Effector memory CD4-positive, alpha-beta T cell (primary cell): ENCODE measurements at places on chromosomes 2 and 18.

DNA sequence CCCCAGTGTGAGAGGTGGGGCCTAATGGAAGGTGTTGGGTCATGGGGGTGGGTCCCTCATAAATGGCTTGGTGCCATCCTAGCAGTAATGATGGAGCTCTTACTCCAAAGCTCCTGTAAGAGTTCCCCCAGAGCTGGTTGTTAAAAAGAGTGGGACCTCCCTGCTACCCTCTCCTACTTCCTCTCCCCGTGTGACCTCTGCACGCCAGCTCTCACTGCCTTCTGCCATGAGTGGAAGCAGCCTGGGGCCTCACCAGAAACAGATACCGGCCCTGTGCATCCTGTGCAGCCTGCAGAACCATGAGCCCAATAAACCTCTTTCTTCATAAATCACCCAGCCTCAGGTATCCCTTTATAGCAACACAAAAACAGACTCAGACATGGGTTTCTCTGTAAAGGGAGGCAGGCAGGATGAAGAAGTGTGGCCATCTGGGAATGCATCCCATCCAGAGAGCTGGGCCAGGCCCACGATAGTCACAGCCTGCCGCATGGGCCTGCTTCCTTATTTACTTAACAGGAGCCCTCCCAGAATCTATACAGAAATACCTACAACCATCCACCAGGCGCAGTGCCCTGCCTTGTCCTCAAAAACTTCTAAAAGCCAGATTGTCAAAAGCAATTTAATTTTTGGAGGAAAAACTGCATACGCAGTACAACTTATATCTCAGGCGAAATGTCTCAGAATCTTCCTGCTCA lies 7.5 kb downstream of the PRLH start:
- H3K4me1 ChIP-seq: peaks cover 6% of the 10 kb centered on the region
- H3K27me3 ChIP-seq: no peaks in the 10 kb centered on the region
- no peaks in the 10 kb centered on the region for H3K36me3 ChIP-seq
- DNase-seq: no peak
- H3K4me3 ChIP-seq: no peak overlapping the region

DNA sequence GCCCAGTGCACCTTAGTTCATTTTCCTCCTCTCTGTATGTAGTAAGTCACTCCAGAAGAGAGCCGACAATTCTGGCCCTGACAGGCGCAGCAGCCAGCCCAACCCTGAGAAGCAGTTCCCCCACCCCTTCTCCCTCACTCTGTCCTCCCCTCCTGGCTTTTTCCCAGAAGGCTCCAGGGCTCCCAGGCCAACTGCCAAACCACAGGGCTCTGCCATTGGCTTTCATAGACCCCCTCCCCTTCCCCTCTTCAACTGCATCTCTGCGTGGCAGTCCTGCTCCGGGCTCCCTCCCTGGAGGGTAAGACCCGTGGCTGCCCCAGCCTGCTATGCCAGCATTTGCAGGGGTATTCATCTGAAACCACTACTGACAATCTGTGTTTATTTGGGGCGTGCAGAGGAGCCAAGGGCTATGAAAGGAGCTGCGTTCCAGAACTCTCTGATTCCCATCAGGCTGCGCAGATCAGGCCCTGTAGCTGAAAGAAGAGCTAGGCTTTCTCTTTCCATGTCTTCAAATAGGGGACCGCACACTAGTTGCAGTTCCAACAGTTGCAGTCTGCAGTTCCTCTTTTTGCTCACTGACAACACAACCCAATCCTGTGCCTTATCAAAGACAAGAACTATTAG lies 388.6 kb upstream of the TNP1 start:
- no peaks in the 10 kb centered on the region for H3K36me3 ChIP-seq
- H3K27ac ChIP-seq: no peak overlapping the region
- no peaks in the 10 kb centered on the region for H3K4me1 ChIP-seq

DNA sequence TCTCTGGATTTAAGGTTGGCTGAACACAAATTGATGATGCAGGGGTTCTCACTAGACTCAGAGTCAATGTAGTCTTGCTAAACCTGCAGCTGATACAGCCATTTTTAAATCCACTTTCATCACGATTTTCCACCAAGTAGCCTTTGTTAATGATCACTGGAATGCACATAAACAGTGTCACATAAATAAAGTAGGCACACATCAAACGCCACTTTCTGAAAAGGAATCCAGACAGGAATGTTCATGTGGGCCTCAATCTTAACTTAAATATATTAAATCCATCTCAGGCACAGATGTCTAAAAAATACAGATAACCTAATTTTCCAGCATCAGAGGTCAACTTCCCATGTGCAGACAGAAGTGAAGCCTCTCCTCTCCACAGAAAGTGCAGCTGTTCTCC lies 58.3 kb downstream of the LAMA1 start:
- H3K36me3 ChIP-seq: no peaks in the 10 kb centered on the region
- no peak for DNase-seq
- H3K27me3 ChIP-seq: no peaks in the 10 kb centered on the region
- no peaks in the 10 kb centered on the region for H3K4me1 ChIP-seq
- H3K4me3 ChIP-seq: no peak overlapping the region

GRCh38 chr2:224286923-224287322 lies 115.0 kb downstream of the FAM124B start:
- no peak overlapping the region for H3K27ac ChIP-seq
- H3K27me3 ChIP-seq: peaks cover 3% of the 10 kb centered on the region
- DNase-seq: no peak
- no peak overlapping the region for H3K4me3 ChIP-seq

GRCh38 chr18:49745045-49746014 lies 68.0 kb downstream of the ACAA2 start:
- no peak overlapping the region for H3K27ac ChIP-seq
- H3K36me3 ChIP-seq: no peaks in the 10 kb centered on the region
- no peaks in the 10 kb centered on the region for H3K4me1 ChIP-seq
- H3K4me3 ChIP-seq: no peak overlapping the region

DNA sequence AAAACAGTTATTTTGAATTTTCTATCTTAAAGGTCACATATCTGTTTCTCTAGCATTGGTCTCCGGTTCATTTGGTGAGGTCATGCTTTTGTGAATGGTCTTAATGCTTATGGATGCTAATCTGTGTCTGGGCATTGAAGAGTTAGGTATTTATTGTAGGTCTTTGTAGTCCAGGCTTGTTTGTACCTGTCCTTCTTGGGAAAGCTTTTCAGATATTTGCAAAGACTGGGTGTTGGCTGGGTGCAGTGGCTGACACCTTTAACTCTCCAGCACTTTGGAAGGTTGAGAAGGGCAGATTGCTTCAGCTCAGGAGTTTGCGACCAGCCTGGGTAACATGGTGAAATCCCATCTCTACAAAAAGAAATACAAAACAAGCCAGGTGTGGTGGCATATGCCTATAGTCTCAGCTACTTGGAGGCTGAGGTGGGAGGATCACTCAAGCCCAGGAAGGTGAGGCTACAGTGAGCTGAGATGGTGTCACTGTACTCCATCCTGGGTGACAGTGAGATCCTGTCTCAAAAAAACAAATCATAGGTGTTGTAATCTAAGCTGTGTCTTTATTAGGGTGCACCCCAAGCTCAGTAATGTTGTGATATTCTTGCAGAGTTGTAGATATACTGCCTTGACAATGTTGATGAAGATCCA lies 82.3 kb downstream of the FAM117B start:
- DNase-seq: no peak
- no peak overlapping the region for H3K27ac ChIP-seq
- H3K4me1 ChIP-seq: peaks cover 3% of the 10 kb centered on the region
- no peak overlapping the region for H3K4me3 ChIP-seq

DNA sequence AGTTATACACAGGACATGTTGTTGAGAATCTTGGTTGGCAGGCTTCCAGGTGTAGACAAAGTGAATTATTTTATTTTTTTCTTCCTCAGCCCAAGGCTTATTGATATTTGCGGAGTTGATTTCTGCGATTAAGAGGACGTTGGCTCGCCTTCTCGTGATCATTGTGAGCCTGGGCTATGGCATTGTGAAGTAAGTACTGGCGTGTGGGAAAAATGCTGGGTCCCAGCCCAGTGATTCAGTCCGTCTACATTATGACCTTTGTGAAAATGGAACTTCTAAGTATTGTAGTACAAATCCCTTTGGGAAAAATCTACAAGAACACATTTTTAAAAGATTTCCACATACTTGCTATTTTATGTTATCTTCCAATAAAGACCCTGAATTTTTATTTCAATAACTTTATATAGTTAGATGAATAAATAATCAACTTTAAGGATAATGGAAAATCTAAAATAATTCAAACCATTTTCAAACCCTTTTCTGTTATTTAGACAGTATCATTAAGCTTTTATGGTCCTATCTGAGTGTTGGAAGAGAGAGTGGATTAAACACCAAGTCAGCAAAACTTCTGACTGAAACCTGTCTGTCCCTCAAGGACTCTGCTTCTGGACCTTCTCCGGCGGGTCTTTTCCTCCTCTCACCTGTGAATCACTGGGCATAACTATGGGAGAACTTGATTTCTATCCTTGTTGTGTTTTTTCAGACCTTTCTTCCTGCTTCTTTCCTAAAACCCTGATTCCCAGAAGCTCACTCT lies 31.0 kb downstream of the TMEM87B start:
- H3K36me3 ChIP-seq: peaks cover 76% of the 10 kb centered on the region
- no peak for DNase-seq
- no peaks in the 10 kb centered on the region for H3K27me3 ChIP-seq
- no peak overlapping the region for H3K4me3 ChIP-seq

GRCh38 chr2:19796035-19796695 lies 105.6 kb downstream of the TTC32 start:
- no peaks in the 10 kb centered on the region for H3K27me3 ChIP-seq
- H3K36me3 ChIP-seq: no peaks in the 10 kb centered on the region
- no peak for DNase-seq
- H3K4me1 ChIP-seq: no peaks in the 10 kb centered on the region
- no peak overlapping the region for H3K4me3 ChIP-seq

- H3K4me3 ChIP-seq: no peak overlapping the region
- no peak overlapping the region for H3K27ac ChIP-seq
- H3K27me3 ChIP-seq: no peaks in the 10 kb centered on the region
These were observed 144.2 kb downstream of the TTC32 start for GRCh38 chr2:19757586-19757985.

- no peak overlapping the region for H3K27ac ChIP-seq
- no peak for DNase-seq
- no peaks in the 10 kb centered on the region for H3K36me3 ChIP-seq
- no peaks in the 10 kb centered on the region for H3K27me3 ChIP-seq
- H3K4me3 ChIP-seq: no peak overlapping the region
These were observed 190.4 kb downstream of the CELF4 start for GRCh38 chr18:37375181-37375580.

DNA sequence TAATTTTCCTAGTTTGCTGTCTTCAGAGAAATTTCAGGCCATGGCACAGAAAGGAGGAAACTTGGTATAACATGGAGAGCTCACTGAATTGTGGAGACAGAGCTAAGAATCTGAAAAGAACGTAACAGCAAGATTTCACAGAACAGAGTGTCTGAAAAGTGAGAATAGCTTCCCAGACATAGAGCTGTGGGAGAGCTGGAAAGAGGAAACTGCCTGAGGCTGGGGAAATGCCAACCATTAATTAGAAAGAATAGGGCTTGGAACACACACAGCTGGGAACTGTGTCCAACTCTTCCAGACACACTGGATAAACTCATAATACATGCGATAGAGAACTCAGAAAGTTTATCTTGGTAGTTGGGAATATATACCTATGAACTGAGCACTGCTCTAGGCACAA lies 51.6 kb upstream of the KYNU start:
- H3K27me3 ChIP-seq: no peaks in the 10 kb centered on the region

DNA sequence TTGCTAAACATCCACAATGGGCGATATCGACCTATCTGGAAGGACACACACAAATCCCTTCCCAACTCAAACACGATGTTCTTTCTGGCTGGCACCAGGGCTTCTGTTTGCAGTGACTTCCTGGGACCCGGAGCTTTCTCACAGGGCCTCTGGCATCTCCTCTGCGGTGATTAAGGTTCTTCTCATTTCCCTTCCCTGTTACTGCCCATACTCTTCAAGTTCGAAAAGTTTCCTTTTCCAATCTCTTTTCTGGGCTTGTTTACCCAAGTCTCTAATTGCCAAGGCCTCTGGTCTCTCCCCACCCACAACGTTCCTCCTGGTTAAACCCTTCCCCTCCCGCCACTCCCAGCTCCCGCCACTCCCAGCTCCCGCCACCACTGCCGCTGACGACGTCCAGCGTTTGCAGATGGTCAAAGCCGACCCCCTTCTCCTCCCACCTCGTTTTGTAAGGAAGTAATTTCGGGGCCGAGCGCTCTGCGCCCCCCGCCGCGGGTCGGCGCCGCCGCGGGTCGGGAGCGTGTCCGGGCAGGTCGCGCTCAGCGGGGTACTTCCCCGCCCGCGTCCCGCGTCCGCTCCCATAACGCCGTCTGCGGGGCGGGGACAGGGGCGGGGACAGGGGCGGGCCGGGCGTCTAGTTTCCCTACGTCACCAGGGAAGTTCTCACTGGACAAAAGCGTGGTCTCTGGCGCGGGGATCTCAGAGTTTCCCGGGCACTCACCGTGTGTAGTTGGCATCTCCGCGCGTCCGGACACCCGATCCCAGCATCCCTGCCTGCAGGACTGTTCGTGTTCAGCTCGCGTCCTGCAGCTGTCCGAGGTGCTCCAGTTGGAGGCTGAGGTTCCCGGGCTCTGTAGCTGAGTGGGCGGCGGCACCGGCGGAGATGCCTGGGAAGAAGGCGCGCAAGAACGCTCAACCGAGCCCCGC lies at the start of gene PMAIP1:
Gene PMAIP1, plus strand, starts transcription at position 699 of the 924 bp plus-strand sequence. Its CDS starts 182 bp downstream, at position 881.
- peak within 1 kb of the TSS; percentile 77 for H3K27ac ChIP-seq
- DNase-seq: peak; percentile 83
- H3K36me3 ChIP-seq: no peaks in the 10 kb centered on the region
- H3K4me1 ChIP-seq: peaks cover 13% of the 10 kb centered on the region

DNA sequence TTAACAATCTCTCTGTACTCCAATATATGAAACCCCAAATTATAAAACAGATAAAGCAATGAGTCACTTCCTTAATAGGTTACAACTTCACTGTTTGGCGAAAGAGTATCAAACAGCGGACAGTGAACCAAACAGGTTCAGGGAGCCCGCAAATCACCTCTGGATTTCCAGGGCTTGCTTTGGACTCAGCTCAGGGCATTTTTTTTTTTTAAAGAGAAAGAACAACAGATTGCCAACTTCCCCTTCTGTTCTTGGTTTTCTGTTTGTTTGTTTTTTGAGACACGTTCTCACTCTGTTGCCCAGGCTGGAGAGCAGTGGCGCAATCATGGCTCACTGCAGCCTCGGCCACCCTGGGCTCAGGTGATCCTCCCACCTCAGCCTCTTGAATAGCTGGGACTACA lies 52.7 kb downstream of the ABCB11 start:
- no peaks in the 10 kb centered on the region for H3K4me1 ChIP-seq
- no peak for DNase-seq
- H3K27ac ChIP-seq: no peak overlapping the region
- no peaks in the 10 kb centered on the region for H3K36me3 ChIP-seq
- H3K27me3 ChIP-seq: no peaks in the 10 kb centered on the region
- no peak overlapping the region for H3K4me3 ChIP-seq
